ENCODE measurements at places on chromosomes 6 and 20.

- DNase-seq: no peak
Measured at GRCh38 chr20:20341371-20341770, 26.5 kb upstream of the INSM1 start.

DNA sequence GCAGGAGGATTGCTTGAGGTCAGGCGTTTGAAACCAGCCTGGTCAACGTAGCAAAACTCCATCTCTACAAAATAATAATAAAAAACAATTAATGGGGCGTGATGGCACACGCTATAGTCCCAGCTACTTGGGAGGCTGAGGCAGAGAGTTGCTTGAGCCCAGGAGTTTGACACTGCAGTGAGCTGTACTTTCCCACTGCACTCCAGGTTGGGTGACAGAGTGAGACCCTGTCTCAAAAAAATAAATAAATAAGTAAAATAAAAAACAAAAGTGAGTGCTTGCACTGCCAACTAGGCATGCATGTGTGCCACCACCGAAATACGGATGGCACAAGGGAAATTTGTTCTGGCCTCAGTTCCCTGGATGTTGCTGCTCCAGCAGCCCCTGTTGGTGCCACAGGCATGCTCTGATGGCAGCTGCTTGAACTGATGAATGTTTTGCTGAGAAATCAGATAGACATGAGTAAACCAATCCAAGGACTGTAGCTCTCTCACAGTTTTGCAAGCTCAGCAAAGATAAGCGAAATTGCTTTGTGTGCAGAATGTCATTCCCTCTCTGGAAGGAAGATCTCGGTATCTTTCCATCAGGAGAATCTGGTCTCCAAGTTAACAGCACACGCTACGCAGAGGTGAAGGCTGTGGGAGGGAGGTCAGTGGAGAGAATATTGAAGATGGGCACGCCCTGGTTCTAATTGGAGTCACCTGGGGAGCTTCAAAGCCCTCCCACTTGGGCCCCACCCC lies 188.0 kb upstream of the SLC24A3 start:
- peak; percentile 29 for DNase-seq

DNA sequence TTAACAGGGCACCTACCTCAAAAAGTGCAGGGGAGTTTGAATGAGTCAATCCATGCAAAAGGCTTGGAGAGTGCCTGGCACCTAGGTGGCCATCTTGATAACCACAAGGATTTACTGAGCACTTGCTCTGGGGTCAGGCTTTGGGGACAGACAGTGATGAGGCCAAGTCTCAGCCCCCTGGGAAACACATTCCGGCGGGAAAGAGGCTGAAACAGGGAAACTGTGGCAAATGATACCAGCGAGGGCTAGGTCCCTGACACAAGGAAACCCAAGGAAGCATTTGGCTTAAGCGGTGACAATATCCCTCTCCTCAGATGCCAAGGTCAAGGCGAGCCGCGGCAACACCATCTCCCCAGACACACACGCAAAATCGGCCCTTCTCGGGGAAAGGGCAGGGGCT lies 527 bp upstream of the DOK5 start:
- no peak for DNase-seq

DNA sequence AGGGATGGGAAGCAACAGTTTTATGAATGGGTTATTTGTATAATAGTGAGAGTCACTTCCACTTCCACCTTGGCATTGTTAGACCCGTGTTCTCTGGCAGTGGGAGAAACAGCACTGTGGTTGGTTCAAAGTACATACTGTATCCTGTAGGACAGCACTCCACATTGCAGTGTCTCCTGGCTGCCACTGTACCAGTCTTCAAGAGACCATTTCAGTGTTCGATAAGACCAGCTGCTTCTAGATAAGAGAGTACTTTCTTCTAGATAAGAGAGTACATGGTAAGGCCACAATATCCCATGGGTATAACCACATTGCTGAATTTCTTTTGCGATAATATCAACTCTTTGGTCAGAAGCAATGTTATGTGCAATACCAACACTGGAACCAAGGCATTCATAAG lies 28.8 kb downstream of the FITM2 start:
- no peak for DNase-seq

DNA sequence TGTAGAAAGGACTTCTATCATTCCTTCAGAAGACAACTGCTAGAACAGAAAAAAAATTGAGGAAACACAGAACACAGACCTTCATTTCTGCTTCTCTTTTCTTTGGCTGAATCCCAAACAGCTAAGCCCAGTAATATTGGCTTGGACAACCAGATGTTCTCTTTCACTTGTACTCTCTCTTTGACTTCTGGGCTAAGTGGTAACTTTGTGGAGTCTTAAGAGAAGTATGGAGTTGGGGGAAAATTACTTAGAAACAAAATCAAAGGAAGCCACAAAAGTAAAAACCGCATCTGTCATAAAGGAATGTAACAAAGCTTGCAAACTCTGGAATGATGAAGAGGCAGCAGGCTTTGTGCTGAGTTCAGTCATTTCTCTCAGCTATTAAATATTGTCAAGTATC lies 587.5 kb downstream of the CBLN4 start:
- no peak for DNase-seq

DNA sequence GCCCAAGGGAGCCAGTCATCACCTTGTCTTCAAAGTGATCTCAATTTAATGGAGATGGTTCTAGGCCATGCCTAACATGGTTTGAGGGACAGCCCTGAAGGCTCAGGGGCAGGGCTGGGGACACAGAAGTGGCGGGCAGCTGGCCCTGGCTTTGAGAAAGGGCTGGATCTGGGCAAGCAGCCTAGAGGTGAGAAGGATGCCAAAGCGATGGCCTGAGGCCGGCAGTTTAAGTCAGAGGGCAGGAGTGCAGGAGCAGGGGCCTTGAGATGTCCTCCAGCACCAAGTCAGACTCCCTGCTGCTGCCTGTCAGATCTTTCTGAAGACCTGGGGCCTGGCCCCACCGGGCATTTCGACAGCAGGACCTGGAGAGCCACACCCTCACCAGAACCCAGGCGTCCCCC lies 28.4 kb upstream of the APMAP start:
- no peak for DNase-seq

GRCh38 chr6:30683183-30683979 lies 3.1 kb downstream of the PPP1R18 start:
- DNase-seq: no peak

GRCh38 chr20:54268941-54269340 lies 61.1 kb downstream of the PFDN4 start:
- DNase-seq: peak; percentile 14

DNA sequence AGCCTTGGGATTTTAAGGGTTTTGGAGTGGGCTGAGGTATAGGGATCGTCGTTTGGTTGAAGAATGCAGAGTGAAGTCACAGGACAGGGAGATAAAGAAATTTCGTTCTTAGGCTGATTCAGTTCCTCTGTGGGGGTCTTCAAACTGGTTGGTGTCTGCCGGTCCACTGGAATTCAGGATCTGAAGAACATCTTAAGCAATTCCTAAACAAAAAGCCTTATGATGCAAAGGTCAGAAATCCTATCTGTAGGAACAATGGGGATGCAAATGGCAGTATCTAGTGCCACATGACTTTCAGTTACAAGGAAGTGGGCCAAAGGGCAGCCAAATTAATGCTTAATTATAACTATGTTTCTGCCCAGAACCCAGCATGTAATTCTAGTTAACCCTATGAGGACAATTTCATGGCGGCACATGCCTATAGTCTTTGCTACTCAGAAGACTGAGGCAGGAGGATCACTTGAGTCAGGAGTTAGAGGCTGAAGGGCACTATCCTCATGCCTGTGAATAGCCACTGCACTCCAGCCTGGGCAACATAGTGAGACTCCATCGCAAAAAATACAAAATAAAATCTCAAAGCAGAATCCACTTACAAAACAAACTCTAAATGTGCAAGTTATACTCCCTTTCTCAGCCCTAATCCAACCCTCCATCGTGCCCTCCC lies 4.6 kb upstream of the SLC2A10 start:
- DNase-seq: no peak

GRCh38 chr6:1837826-1838225 lies 228.1 kb downstream of the FOXC1 start:
- DNase-seq: no peak

GRCh38 chr20:35180266-35180665 lies 8.4 kb downstream of the PROCR start:
- DNase-seq: no peak

- DNase-seq: peak; percentile 46
Measured at GRCh38 chr6:90429713-90430112, 133.1 kb upstream of the BACH2 start.

GRCh38 chr6:40556881-40557280 lies 30.3 kb downstream of the LRFN2 start:
- no peak for DNase-seq

GRCh38 chr6:15132854-15133670 lies 112.8 kb upstream of the JARID2 start:
- DNase-seq: peak; percentile 7

DNA sequence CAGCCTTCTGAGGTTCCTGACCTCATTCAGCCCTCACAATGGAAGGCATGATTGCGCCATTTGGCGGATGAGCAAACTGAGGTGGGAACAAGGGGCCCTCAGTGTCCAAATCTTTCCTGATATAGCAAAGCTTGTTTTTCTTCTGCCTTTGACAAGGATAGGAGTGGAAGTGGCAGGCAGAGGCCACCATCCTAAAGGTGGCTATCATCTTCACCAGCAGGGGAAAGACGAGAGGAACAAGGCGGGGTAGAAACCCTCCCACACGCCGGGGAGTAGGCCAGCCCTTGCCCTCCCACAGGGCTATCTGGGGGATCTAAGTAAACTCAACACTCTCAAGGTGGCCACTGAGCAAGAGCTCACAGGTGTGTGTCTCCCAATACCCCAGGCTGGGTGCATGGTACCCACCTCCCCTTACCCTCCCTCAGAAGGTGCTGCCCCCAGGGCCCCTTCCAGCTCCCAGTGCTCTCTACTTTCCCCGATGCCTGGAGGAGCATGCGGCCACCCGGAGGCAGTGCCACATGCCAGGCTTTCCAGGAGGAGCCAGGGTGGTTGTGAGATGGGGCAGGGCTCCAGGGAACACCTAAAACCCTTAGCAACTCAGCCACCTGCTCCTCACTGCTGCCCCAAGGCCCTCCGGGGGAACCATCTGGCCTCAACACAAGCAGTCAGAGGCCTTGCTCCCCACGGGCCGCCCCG lies 11.2 kb downstream of the SPDEF start:
- DNase-seq: no peak

GRCh38 chr20:38156888-38157634 lies 8.0 kb downstream of the TGM2 start:
- no peak for DNase-seq

DNA sequence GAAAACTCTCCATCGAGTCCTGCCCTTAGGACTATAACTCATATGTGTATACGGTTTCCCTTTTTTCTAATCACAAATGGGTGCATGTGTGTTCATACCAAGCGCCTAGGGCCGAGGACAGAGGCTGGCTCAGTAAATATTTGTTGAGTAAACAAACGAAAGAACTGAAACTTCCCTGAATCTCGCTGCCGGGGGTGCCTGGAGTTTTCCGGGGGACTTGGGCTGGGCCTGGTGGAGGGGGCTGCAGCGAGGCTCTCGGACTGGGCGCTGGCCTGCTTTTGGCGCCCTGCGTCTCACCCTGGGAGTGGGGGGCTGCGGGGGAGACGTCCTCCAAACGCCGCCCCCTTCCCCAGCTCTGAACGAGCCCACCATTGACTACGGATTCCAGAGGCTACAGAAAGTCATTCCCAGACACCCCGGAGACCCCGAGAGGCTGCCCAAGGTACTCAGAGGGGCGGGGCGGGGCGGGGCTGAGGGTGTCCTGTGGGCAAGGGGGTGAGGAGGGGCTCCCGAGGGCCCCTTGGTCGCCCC lies 49.0 kb downstream of the CPXM1 start:
- DNase-seq: no peak

DNA sequence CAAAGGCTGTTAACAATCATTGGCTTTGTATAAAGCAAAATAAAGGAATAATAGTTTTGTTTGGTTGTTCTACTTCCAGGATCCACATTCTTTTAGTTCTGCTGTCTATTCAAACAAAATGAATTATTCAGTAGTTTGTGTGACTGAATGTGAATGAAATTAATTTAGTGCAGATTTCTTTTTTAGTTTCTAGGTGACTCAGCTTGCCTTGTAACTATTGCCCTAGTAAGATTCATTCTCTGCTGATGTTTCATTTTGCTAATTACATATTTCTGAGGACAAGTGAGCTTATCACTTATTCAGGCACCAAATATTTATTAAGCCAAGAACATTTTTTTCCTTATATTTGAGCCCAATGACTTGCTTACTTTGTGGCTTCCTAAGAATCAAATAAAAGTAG lies 46.5 kb upstream of the RIPOR2 start:
- DNase-seq: no peak

GRCh38 chr6:3351105-3351676 lies 92.4 kb downstream of the PSMG4 start:
- DNase-seq: peak; percentile 81

DNA sequence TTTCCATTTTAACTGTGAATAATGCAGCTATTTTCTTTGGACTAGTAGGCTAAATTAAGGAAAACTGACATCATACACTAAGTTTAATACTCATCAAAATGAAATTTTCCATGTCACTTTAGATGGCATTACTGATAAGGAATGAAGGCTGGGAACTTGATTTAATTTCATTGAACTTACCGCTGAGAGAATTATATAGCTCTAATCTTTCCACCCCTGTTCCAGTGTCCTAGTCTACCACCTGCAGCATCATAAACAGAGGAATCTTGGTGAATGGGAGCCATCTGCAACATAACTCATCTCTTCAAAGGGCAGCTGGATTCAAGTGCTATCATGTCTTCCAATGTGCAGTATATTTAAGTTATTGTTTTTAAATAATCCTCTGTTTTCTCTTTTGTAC lies 1395.2 kb downstream of the EPHA7 start:
- peak; percentile 46 for DNase-seq

DNA sequence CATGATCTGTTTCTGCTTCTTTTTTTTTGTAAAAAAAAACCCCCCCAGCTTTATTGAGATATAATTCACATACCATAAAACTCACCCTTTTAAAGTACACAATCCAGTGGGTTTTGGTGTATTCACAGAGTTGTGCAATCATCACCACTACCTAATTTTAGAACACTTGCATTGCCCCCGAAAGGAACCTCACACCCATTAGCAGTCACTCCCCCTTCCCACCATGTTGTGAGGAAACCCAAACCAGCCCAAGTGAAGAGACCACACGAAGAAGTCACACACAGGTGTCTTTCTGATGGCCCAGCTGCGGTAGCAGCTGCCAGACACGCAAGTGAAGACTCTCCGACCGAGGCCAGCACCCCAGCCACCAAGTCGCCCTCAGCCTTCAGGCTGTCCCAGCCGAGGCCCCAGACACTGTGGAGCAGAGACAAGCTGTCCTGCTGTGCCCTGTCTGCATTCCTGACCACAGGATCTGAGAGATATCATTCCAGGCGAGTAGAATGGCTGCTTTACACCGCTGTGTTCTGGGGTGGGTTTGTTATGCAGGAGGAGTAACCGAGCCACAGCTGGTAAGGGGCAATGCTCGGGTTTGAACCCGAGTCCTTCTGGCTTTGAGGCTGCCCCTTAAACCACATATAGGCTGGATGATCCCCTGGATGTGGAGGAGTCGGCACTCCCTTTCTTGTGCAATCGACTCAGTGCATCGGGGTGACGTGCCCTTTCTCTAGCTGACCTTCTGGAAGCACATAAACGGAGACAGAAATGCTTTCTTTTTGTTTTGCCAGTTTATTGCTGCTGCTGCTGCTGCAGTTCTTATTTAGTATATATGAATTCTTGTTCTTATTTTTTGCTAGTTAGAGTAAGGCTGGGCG lies 59.1 kb upstream of the PTPN1 start:
- DNase-seq: no peak

GRCh38 chr20:6184086-6184485 lies 61.3 kb upstream of the FERMT1 start:
- no peak for DNase-seq

GRCh38 chr6:41717392-41717736 lies 18.0 kb downstream of the TFEB start:
- DNase-seq: no peak

Data from NCI-H1417 (cell line).